ENCODE measurements at places on chromosomes 1 and 21. TPM values are rescaled to one million over a fixed set of nuclear protein-coding genes. Genes with fewer than 3 reads are reported as not detected.

CFAP141 gene
- not detected for polyA plus RNA-seq

LRRN2 gene
- 15.7 TPM for polyA plus RNA-seq

ZYG11A gene
- 0.14 TPM for polyA plus RNA-seq

TDRD10 gene
- 1.5 TPM for polyA plus RNA-seq

TP73 gene
- polyA plus RNA-seq, result 0.55 TPM

Data from right renal pelvis (tissue), 4 donors.